ENCODE measurements at places on chromosomes 7 and 10.
A peak's percentile ranks its signal among the peaks of the same experiment; 100 is the strongest.

- DNase-seq, result no peak
Observed at GRCh38 chr10:50972591-50972990, 87.2 kb upstream of the A1CF start.

GRCh38 chr7:157584420-157584819 lies 247.6 kb downstream of the DNAJB6 start:
- no peak for DNase-seq

GRCh38 chr7:99142727-99143520 lies 984 bp downstream of the SMURF1 start:
- peak; percentile 84 for DNase-seq

DNA sequence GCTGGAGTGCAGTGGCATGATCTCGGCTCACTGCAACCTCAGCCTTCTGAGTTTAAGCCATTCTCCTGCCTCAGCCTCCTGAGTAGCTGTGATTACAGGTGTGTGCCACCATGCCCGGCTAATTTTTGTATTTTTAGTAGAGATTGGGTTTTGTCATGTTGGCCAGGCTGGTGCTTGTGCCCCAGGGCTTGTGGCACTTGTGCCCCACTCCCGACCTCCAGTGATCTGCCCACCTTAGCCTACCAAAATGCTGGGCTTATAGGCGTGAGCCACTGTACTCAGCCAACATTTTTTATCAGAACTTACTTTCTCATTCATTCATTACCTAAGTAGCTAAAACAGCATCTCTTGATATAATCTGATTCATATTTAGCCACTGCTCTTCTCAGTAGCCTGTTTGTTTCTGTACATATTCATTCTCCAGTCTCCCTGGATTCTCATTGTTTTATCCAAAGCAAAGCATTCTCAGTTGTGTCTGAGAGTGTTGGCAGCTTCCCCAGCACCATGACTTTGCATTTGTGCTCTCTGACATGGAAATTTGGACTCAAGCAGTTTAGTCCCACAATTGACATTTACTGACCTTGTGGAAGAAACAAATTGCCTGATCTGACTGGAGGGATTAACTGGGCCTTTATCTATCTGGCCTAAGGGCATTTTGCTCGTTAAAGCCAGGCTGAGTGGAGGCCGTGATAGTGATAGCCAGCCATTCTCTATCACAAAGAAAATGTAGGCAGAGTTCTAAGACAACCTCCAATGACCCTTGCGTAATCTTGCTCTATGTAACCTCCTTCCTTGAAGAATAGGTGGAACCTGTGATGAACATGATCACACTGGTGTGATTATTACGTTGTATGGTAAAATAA lies 44.9 kb downstream of the AKR1B15 start:
- no peak for DNase-seq

GRCh38 chr10:112949143-112949823 lies 764 bp upstream of the TCF7L2 start:
- DNase-seq, result no peak

DNA sequence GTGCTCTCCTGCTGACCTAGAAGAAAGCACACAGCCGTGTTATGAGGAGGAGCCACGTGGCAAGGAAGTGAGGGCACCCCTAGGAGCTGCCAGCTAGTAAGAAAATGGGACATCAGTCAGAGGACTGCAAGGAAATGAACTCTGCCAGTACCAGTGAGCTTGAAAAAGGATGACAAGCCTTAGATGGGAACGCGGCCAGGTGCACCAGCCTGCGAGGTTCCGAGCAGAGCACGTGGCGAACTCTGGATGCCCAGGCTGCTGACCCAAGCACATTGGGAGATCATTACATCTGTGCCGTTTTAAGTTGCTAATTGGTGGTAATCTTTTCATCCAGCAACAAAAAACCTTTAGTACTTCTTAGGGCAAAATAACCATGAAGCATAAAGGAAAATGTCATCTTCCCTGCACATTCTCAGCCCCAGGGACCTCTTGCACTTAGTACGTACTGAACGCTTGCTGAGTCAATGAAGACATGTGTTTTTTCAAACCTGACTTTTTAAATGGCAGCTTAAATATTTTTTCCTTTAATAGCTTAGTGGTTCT lies 69.4 kb downstream of the AMZ1 start:
- DNase-seq, result no peak

- no peak for DNase-seq
Observed at GRCh38 chr10:27747096-27747451, 1.5 kb upstream of the MKX start.

- DNase-seq, result no peak
Observed at GRCh38 chr7:47371733-47372368, 210.1 kb downstream of the TNS3 start.

- no peak for DNase-seq
Observed at GRCh38 chr7:130174237-130174959, 30.8 kb downstream of the TMEM209 start.

- DNase-seq, result no peak
Observed at GRCh38 chr10:29731760-29732159, 97.0 kb upstream of the SVIL start.

DNA sequence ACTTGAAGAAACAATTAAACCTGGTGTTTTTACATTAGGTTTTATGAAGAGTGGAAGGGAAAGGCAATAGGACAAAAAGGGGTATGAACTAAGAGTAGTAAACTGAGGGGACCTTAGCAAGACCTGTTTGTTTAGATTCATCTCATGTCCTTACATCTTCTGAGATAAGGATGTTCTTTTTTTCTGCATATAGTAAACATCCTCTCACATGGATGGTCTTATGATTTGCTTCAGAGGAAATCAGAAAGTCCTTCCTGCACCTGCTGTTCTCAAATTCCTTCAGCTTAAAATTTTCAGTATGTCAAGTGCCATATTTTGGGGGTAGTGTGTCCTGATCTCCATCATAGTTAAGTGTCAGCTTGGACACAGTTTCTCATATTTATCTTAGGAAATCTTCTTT lies 232.6 kb downstream of the ADK start:
- DNase-seq, result no peak

- no peak for DNase-seq
Observed at GRCh38 chr10:104127411-104127810, 5.4 kb downstream of the SFR1 start.

DNA sequence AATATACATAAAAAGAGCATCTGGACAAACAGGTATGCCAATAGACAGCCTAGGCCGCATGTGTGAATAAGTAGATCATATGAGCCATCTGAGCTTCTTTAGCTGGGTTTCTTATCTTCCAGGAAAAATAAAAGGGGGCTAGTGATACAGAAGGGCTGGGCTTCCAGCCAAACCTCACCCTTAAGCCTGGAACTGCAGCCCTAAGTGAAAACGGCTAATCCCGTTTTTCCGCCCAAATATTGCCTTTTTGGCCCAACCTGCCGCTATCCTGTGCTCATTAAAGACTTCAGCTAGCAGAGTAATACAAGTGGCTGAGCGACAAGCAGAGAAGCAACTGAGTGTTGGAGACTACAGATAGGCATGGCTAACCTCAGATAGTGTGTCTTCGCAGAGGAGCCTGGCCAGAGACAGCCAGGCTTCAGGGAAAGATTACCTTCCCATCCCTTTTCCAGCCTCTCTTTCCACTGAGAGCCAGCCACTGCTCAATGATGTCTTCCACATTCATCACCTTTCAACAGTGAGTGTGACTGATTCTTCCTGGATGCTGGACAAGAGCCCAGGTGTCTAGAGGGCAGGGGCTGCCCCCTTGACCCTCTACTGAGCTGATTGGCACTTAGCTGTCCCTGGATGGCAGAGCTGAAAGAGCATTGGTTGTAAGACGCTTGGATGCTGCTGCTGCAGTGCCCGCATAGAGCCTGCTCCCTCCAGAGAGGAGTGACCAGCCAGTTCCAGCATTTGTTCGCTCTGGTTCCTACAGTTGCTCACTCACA lies 108.9 kb downstream of the ITGB8 start:
- no peak for DNase-seq

DNA sequence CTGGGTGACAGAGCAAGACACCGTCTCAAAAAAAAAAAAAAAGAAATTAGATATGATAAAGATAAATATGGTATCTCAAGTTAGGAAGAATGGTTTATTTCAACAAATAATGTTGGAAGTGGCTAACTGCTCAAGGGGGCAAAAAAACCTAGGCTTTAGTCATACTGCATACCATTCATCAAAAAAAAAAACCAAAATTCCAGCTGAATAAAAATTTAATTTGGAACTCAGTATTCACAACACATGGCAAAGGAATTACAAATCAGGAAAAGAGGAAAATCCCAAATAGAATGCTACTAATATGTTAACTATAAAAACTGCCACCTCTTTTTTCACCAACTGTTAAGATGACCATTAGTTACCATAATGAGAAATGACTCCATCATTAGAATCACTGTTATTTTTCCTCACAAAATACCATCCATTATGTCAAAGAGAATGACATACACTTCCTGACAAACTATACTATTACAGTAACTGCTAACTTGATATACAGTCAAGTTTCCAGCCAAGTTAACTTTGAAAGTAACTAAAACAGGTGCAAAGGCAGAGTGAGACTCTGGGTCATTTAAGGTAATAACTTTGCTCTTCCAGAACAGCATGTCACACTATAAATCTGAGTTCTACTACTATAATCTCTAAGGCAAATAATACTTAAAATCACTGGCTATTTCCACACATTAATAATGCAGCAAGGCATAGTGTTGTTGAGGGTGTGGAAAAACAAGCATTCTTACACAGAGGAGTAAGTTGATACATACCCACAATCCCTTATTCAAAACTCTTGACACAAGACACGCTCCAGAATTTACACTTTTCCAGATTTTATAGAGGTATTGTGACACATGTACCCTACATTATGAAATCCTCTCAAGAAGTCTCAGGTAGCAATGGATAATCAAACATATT lies 10.2 kb downstream of the KBTBD2 start:
- DNase-seq, result no peak

DNA sequence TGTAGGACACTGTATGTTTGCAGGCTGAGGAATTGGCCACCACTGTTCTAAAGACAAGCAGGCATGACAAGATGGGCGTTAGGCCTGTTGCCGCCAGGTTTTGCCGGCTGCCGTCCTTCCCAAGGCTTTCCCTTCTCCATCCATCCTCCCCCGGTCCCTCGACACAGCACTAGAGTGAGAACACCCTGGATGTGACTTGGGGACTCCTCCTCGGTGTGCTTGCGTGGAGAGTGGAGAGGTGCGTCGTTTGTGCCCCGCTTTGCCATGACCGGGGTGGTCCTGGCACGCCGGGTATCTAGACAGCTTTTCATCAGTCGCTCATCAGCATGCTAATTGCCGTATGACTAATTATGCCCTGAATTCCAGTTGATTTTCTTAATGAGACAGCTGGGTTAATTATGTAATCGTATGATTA lies 206.6 kb upstream of the SH2B2 start:
- no peak for DNase-seq

GRCh38 chr7:127654404-127655394 lies 2.7 kb downstream of the SND1 start:
- DNase-seq, result no peak

GRCh38 chr7:67375427-67375826 lies 378.8 kb downstream of the TYW1 start:
- no peak for DNase-seq

DNA sequence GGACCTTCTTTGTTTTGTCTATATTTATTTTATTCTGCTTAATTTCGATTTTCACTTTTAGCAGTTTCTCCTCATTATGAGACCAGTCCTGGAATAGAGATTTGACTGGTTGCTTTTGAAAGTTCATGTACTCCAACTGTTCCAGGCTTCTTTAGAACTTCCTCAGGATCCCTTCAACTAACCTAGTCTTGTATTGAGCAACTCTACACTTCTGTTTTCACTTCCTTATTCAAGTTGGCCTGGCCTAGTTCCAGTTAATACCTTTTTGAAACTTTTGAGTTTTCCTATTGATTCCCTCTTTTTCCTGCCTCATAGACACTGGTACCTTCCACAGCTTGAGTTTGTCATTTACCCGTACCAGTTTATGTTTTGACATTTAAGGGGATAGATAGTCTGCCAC lies 421.7 kb downstream of the ATRNL1 start:
- no peak for DNase-seq

DNA sequence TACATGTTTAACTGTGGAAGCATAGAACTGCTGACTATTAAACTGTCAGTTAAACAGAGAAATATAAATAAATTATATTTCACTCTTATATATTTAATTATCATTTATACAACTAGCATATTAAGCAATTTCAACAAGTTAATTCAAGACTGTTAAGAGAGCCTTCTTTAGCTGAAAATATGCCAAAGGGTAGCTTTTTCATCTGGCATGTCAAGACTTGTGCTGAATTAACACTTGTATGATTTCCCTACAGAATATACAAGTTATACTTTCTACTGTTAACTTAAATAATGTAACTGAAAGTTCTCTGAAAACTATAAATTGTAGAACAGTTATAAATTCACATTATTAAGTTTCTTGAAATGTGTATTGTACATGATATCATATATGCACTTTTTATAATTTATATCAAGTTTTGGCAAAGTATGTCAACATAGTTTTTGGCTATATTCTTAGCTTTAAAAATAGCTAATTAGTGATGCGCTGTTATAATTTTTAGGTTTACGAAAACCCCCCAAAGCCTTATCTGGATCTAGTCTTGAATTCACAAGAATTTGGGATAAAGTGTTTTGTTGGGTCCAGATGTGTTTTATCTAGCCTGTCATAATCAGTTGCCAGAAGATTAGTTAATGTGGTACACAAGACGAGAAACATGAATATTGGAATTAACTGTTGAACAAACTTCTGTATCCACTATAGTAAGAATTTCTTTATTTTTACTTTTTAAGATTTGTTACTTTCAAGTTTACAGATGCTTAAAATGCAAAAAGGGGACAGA lies 231.1 kb upstream of the FOXP2 start:
- no peak for DNase-seq

DNA sequence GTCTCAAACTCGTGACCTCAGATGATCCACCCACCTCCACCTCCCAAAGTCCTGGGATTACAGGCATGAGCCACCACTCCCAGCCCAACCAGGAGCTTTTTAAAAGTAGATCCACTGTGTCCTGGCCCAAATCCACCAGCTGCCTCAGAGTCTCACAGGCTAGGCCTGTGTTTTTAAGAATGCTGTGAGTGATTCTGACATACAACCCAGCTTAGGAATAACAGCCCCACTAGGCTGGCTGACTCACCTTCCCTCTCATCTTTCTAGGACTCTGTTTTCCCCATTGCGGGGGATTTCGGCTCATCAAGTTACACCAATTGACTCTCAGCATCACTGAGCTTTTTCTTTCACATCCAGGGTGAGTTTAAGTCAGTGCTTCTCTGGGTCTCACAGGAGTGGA lies 207.6 kb downstream of the SKIDA1 start:
- DNase-seq, result no peak

- DNase-seq, result no peak
Observed at GRCh38 chr10:82245157-82245556, 370.2 kb downstream of the NRG3 start.

DNA sequence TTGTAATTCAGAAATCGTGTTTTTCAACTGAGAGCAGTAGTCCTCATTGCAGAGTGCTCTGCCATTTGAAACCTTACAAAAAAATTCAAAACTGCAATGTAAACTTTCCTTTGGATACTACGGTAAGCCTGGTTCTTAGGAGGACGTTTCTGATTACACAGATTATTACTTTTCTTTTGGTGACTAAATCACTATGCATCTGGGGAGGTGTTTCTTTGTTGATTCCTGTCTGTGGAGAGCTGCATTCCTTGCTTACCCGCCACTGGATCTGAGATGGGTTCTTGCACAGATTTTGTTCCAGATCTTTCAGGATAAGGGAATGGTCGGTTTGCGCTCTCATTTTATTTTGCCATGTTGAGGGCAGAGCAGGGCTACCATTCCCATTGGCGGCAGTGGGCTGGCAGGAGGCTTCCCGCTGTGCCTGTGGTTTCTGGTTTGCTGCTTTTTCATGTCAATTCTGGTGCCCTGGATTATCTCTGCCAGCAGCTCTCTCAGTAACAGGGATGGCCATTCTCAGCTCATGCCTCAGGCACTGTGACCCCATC lies 485.1 kb downstream of the GLRX3 start:
- no peak for DNase-seq

Data from activated naive CD4-positive, alpha-beta T cell treated with anti-CD3 and anti-CD28 coated beads, Interleukin-2, amount 50 U/mL, for 16 hours (primary cell).